ENCODE measurements at places on chromosomes 4 and X.

DNA sequence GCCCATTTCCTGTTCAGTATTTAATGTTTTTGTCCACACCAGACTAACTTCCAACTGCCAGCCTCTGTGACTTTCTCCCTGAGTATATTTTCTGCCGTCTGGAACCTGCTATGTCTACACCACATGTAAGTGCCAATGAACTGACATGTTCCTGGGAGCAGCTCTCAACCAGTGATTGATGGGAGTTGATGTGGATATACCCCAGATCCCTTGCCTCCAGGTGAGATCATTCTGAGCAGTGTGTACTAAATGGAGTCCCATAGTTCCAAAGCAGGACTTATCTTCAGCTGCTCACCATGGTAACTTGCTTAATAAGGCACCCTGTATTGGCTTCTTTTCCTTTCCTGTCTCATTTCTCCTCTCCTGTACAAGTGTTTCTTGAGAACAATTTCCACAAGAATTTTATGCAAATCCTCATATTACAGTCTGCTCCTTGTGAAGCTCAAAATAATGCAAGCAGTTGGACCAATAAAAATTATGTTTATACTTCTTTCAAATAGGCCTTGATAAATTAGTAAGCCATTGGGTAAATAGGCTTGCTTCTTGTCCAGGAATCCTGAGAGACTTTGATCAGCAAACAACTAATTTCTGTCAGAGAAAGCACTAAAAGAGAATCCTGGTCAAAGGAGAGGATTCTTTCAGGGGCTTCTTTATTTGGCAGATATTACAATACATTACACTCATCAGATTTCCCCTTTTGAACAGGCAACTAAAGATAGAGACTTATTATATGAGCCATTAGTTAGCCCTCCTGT is 911.7 kb upstream of the NDST4 start:
- no peak for DNase-seq

GRCh38 chr4:27515140-27515539 is 654.5 kb downstream of the STIM2 start:
- no peak for DNase-seq

GRCh38 chr4:65071564-65071963 is 598.7 kb downstream of the EPHA5 start:
- DNase-seq, result no peak

- no peak for DNase-seq
Observed at GRCh38 chr4:83208371-83209365, 75.9 kb downstream of the COQ2 start.

- DNase-seq, result no peak
Observed at GRCh38 chr4:185711726-185712125, 100.3 kb downstream of the SORBS2 start.

- no peak for DNase-seq
Observed at GRCh38 chrX:141301017-141301416, 58.7 kb upstream of the SPANXC start.

- no peak for DNase-seq
Observed at GRCh38 chr4:7569810-7570783, 135.4 kb upstream of the PSAPL1 start.

- no peak for DNase-seq
Observed at GRCh38 chrX:17984415-17984814, 123.3 kb upstream of the RAI2 start.

DNA sequence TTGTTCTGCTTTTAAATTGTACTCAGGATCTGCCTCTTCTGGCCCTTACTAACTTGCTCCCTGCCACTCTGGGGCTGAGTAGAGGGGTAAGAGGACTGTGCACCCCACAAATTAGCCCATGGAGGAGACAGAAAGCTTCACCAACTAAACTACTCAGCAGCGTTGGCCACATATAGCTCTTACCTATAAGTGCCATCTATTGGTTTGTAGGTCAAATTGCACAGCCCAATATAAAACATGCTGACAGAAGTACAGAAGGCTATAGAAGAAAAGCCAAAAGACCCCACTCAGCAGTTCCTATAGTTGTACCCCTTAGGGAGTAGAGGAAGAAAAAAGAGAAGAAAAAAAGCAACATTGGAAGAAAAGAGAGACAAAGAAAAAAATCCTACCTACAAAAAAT is 341.2 kb upstream of the FMR1 start:
- DNase-seq, result no peak

DNA sequence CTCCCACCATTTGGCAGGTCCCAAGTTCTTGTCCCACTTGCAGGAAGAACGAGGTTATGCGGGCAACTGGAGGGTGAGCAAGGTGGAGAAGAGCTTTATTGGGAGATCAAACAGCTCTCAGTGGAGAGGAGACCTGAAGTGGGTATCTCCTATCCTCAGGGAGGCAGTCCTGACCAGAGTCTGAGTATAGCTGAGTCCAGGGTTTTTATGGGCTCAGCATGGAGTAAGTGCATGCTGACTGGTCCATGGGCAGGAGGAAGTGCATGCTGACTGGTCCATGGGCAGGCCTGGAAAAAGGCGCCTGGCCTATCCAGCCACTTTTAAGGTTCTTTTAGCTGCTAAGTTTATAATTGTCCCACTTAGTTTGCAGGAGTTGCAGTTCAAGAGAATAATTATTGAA is 7.4 kb upstream of the HNRNPD start:
- DNase-seq, result no peak

GRCh38 chrX:1261285-1261684 is 7.3 kb upstream of the CSF2RA start:
- no peak for DNase-seq

GRCh38 chrX:15475486-15475885 is 17.6 kb downstream of the PIR start:
- DNase-seq, result no peak

GRCh38 chr4:102598086-102598761 is 97.1 kb downstream of the NFKB1 start:
- no peak for DNase-seq

DNA sequence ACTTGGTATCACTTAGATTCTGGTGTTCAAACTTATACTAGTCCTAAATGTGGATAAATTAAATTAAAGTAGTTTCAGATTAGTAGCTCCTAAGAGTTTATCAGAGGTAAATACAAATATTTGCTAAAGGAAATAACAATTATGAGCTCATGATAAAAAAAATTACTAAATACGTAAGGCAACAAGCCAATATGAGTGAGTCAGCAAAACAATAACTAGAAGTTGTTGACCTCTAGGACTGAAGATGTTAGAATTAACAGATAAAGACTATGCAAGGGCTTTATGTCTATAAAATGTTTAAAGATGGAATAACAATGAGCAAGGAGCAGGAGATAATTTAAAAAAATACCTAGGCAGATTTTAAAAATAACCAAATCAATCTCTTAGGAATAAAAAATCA is 195.8 kb downstream of the CLCN4 start:
- no peak for DNase-seq

- no peak for DNase-seq
Observed at GRCh38 chrX:154408659-154409221, 314 bp downstream of the DNASE1L1 start.

DNA sequence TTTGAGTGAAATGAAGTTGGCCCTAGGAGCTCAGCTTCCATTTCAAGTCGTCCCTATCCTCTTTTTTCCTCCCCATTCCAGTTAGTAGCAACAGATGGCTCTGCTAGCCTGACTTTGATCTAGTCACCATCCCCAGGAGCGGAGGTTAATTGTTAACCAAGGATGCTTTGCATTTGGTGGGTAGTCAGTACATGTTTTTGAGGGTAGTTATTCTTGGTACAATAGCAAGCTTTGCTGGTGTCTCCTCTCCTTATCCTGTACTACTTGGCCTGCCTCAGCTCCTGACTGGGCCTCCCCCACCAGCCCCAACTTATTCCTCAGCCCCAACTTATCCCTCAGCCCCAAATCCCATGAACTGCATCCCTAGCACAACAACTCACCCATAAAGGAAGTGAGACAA is 14.8 kb upstream of the RTL5 start:
- DNase-seq, result no peak

GRCh38 chr4:114108869-114109268 is 129.4 kb upstream of the ARSJ start:
- no peak for DNase-seq

- DNase-seq, result no peak
Observed at GRCh38 chrX:27404366-27404765, 58.8 kb downstream of the PPP4R3C start.

GRCh38 chrX:148958901-148959300 is 458.5 kb downstream of the AFF2 start:
- DNase-seq, result no peak

DNA sequence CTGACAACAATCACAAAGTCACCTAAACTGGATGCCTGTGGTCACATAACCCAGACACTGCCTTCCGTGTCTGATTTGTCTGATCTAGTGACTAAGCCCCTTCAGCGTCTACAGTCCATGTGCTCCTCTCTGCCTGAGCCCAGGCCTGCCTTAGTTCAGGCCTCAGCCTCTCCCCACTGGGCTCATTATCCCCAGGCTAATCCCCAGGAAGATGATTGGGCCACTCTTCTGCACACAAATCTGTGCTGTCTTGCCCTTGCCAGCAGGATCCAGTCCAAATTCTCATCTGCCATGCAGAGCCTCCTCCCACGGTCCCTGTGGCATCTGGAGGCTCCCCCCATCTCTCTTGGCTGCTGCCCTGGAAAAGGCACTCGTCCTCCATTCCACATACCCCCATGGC is 96.5 kb downstream of the SLC2A9 start:
- DNase-seq, result no peak

GRCh38 chrX:151424505-151424904 is 27.5 kb downstream of the VMA21 start:
- DNase-seq, result no peak

DNA sequence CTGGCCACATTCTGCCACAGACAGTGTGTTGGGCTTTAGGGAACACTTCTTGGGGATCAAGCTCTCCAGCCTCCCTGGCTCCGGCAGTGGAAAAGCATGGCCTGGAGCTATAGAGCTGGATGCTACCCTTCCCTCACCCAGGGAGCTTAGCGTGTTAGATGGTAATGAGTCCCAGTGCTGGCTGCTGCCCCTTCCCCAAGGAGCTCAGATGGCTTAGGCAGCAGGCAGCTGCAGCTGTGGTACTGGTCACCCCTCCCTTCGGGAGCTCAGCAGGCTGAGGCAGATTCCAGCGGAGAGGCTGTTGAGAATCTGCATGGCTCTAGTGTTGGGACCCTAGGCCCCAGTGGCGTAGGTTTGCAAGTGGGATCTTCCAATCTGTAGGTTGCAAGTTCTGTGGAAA is 19.5 kb downstream of the TMEM144 start:
- DNase-seq, result no peak

DNA sequence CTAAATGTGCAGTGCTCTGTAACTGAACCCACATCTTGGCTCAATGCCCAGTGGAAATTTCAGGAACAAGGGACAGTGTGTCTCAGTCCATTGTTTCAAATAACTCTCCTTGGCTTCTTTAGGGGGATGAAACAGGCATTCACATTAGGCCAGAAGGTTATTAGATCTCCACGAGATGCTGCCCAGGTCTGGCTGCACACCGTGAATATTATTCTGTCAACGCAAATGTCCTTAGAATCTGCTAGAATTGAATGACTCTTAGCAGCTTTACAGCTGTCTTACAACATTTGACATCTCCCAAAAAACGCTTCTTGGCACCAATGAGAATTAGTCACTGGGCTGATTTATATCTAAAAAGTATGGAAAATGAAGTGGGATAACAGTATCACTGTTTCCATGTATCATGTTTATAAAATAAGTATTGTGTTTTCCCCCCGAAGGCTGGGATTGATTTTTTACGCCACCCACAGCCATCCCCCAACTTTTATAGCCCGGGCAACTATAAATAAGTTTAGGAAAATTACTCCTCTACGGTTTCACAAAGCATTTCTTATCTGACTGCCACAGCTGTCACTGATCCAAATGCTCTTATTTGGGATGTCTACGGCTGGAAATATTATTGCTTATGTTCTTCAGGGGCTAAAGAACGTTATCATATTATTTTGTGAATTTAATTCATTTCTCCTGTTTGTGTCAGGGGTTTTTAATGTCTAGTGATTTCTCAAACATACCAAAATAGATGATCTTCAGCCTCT is 559.7 kb upstream of the FAT1 start:
- DNase-seq, result no peak

DNA sequence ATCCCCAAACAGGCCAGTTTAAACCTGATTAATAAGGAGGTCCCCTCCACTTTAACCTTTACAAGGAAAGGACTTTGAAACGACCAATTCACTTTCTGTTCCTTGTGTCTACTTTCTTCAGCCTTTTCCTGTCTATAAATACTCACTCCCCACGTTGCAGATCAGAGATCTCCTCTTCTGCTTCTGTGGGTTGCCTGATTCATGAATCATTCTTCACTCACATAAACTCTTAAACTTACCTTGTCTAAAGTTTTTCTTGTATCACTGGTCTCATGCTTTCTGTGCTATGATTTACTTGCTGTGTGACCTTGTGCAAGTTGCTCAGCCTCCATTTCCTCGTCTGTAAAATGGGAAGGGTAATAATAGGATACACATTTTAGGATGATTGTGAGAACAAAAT is 236.1 kb downstream of the QDPR start:
- DNase-seq, result no peak

GRCh38 chr4:67880866-67881610 is 2.8 kb downstream of the TMPRSS11D start:
- DNase-seq, result no peak

GRCh38 chr4:76787898-76788297 is 110.0 kb downstream of the SOWAHB start:
- no peak for DNase-seq

- no peak for DNase-seq
Observed at GRCh38 chrX:122866532-122866931, 317.5 kb upstream of the GRIA3 start.

GRCh38 chr4:139977838-139978609 is 176.0 kb downstream of the MAML3 start:
- no peak for DNase-seq

- DNase-seq, result no peak
Observed at GRCh38 chr4:8156617-8157016, 2.0 kb downstream of the ABLIM2 start.

- DNase-seq, result peak; percentile 30
Observed at GRCh38 chr4:76950052-76950955, 752 bp downstream of the SEPTIN11 start.

DNA sequence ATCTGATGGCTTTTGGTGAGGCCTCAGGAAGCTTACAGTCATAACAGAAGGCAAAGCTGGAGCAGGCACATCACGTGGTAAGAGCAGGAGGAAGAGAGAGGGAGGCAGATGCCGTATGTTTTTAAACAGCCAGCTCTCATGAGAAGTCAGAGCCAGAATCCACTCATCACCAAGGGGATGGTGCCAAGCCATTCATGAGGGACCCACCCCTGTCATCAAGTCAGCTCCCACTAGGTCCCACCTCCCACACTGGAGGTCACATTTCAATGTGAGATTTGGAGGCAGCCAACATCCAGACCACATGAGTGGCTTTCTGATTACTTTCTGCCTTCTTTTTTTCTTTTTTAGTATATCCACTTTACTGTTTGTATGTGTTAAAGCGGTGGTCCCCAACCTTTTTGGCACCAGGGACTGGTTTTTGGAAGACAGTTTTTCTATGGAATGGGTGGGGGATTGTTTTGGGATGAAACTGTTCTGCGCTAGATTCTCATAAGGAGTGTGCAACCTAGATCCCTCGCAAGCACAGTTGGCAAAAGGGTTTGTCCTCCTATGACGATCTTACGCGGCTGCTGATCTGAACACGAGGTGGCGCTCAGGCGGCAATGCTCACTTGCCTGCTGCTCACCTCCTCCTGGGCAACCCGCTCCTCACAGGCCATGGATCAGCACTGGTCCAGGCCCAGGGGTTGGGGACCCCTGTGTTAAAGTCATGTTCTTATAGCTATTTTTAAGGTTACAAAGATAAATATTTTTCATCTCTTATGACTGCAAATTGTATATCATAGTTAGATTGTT is 61.7 kb downstream of the SLIT2 start:
- no peak for DNase-seq

GRCh38 chrX:68415316-68415715 is 18.0 kb downstream of the OPHN1 start:
- DNase-seq, result no peak
